ENCODE measurements at places on chromosomes 7 and 10. TPM values are rescaled to one million over a fixed set of nuclear protein-coding genes. Genes with fewer than 3 reads are reported as not detected.

GRCh38 chr10:112988839-112989406 lies 38.9 kb downstream of the TCF7L2 start:
- H3K27me3 ChIP-seq, result peaks cover 58% of the 10 kb centered on the region
- H3K27ac ChIP-seq, result no peak overlapping the region
- H3K36me3 ChIP-seq, result no peaks in the 10 kb centered on the region
- no peak overlapping the region for H3K4me3 ChIP-seq

DNA sequence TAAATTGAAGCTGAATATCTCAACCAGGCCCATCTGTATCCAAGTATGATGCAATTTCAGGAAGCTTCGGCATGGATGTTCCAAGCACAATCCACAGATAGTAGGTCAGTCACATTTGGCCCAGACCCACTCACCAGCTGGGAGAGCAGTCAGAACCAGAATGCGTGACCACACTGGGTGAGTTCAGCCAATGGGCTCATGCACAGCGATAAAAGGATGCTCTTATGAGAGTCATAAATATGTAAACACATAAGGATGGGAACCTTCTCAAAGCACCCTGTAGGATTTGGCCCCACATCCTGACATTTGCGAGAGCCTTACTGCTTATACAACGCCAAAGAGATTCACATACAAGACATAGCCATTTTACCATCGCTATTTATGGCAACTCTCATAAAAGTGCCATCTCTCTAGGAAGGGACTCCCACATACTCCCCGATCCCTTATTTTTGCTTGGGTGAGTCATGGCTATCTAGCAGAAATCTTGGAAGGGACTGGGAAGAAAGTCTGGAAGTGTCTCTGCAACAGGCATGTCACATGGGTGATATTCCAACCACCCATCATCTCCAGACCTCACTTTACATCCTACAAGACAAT lies 3.0 kb downstream of the AFAP1L2 start:
- no peaks in the 10 kb centered on the region for H3K36me3 ChIP-seq
- H3K4me3 ChIP-seq, result no peak overlapping the region
- H3K27ac ChIP-seq, result no peak overlapping the region
- H3K4me1 ChIP-seq, result peaks cover 21% of the 10 kb centered on the region

- no peaks in the 10 kb centered on the region for H3K4me1 ChIP-seq
- no peaks in the 10 kb centered on the region for H3K36me3 ChIP-seq
- DNase-seq, result no peak
- H3K4me3 ChIP-seq, result no peak overlapping the region
- no peak overlapping the region for H3K27ac ChIP-seq
Observed at GRCh38 chr7:156082048-156083040, 270.1 kb upstream of the SHH start.

DNA sequence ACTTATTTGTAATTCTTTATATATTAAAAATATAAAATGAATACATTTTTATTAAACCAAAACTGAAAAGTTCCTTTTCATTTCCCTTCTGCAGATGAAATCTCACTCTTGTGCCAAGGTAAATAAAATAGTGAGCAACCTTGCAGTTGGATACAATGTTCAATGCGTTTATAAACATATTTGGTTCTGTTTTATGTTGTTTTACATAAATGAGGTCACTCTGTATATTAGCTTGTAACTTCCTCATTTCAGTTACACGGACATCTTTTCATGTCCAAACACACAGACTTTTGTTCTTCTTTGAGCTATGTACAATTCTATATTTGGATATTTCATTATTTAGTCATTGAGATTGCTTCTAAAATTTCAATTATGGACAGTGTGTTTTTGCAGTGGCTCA lies 107.7 kb downstream of the BBS9 start:
- H3K27me3 ChIP-seq, result no peaks in the 10 kb centered on the region
- H3K4me3 ChIP-seq, result no peak overlapping the region
- DNase-seq, result no peak
- no peaks in the 10 kb centered on the region for H3K4me1 ChIP-seq
- no peak overlapping the region for H3K27ac ChIP-seq

GRCh38 chr10:124596962-124597845 lies 135.6 kb downstream of the LHPP start:
- H3K27ac ChIP-seq, result no peak overlapping the region
- H3K4me3 ChIP-seq, result no peak overlapping the region
- H3K27me3 ChIP-seq, result no peaks in the 10 kb centered on the region

The CALML3 gene
- not detected for total RNA-seq

The LRRTM3 gene
- total RNA-seq, result not detected

DNA sequence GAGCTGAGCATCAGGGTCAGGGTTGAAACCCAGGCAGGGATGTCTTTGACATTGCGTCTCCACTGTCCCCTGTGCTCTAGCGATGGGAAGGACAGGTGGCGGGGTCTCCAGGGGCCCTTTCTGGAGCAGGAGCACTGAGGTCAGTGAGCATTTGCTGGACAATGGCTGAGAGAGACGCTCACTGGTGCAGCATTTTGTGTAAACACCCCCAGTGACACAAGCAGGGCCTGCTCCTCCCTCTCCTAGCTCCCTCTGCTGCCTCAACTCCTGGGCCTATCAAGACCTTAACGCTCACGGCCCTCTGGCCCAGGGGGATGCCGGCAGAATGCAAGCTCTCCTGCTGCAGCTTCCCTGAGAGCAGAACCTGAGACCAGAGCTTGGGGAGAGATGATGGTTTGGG lies 17.4 kb upstream of the INMT start:
- H3K4me3 ChIP-seq, result no peak overlapping the region
- no peaks in the 10 kb centered on the region for H3K27me3 ChIP-seq
- H3K36me3 ChIP-seq, result peaks cover 3% of the 10 kb centered on the region

DNA sequence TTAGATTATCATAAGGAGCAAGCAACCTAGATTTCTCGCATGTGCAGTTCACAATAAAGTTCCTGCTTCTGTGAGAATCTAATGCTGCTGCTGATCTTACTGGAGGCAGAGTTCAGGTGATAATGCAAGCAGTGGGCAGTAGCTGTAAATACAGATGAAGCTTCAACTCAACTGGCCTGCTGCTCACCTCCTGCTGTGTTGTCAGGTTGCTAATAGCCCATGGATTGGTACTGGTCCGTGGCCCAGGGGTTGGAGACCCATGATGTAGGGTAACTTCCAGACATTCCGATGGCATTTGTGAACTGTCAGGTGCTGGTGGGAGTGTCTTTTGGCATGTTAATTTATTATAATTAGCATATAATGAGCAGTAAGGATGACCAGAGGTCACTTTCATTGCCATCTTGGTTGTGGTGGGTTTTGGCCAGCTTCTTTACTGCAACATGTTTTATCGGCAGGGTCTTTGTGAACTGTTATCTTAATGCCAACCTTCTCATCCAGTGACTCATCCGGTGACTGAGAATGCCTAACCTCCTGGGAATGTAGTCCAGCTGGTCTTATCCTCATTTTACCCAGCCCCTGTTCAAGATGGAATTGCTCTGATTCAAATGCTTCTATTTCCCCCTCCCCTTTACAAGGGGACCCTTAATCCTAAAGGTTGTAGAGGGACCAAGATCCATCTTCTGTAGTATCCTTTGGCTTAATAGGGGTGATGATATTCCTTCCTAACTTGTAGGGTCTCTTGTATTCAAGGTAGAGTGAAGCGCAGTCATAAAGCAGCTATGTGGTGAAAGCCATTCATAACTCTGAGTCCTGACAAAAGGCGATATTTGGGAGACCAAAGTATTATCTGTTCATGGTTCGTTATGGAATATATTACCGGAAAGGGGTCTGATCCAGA lies 165.8 kb downstream of the CCSER2 start:
- peaks cover 6% of the 10 kb centered on the region for H3K4me1 ChIP-seq
- peaks cover 27% of the 10 kb centered on the region for H3K36me3 ChIP-seq
- DNase-seq, result no peak

The HYAL4 gene
- total RNA-seq, result not detected

Data from activated CD8-positive, alpha-beta T cell treated with anti-CD3 and anti-CD28 coated beads, Interleukin-2, amount 10 ng/mL, durations not matched to agents 7 days and 5 days (primary cell).